D721Med (cell line): ENCODE measurements at places on chromosomes 4 and X.

- DNase-seq = no peak
Observed at GRCh38 chr4:152278505-152279233, 257.2 kb downstream of the FBXW7 start.

DNA sequence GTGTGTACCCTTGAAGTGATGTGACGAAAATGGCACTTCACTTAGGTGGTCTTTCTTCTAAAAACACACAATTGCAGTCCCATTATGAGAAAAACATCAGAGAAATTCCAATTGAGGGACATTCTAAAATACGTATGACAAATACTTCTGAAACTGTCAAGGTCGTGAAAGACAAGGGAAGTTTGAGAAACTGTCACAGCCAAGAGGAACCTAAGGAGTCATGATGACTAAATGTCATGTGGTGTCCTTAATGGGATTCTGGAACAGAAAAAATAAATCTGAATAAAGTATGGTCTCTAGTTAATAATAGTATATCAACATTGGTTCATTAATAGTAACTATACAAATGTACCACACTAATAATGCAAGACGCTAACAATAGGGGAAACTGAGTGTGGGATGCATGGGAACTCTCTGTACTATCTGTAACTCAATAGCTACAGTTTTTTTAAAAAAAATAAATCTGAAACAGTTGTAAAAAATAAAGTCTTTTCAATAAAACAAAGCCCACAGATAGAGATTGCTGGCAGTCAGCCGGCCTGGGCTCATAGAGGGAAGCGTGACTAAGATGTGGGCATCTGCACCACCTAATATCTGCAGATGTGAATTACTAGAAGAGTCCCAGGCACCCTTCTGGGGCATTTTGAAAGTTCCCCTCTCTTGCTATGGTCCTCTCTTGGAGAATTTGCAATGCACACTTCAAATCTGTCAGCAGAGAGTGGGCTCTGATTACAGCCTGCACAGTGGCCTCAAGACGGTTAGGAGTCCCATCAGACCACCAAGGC lies 47.6 kb downstream of the MID1IP1 start:
- DNase-seq = no peak

- DNase-seq = no peak
Observed at GRCh38 chr4:26140150-26140898, 180.5 kb upstream of the RBPJ start.

GRCh38 chrX:139126493-139126892 lies 404.0 kb upstream of the F9 start:
- no peak for DNase-seq

- no peak for DNase-seq
Observed at GRCh38 chr4:48722509-48723446, 57.3 kb downstream of the FRYL start.

DNA sequence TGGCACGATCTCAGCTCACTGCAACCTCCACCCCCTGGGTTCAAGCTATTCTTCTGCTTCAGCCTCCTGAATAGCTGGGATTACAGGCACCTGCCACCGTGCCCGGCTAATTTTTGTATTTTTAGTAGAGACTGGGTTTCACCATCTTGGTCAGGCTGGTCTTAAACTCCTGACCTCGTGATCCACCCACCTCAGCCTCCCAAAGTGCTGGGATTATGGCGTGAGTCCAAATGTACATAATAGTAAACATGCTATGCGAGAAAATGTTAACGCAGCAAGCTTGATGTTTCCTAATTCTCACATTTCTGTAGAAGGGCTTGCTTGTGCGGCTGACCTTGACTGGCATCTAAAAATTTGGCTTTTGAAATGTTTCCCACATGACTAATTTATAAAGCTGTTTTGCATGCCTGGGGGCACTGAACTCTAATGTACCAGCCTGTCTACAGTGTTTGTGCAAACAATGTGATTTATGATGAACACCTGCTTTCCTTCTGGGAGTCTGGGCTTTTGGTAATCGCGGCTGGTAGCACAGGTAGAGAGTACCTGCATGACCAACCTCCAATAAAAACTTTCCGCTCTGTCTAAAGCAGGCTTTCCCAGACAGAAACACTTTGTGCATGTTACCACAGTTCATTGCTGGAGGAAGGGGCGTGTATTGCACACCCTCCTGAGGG lies 216.8 kb downstream of the IL15 start:
- no peak for DNase-seq

GRCh38 chr4:113739197-113739596 lies 22.3 kb downstream of the CAMK2D start:
- no peak for DNase-seq

DNA sequence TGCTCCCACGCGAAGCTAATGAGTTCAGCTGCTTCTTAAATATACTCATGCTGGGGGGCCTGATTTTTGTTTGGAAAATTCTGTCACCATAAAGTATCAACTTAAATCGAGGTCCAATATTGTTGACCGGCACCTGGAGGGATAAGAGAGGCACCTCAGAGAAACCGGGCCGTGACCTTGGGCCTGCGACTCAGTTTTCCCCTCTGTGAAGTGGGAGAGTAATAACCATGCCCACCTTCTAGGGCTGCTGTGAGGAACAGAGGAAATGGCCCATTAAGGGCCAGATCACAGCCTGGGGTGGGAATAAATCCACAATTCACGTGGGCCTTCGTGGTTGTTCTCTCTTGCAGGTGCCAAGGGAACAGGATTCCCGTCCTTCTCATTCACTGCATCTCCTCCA lies 39.4 kb downstream of the ZBTB49 start:
- DNase-seq = no peak

- no peak for DNase-seq
Observed at GRCh38 chrX:32954125-32954524, 257.2 kb downstream of the DMD start.

GRCh38 chr4:26375551-26375950 lies 54.7 kb downstream of the RBPJ start:
- no peak for DNase-seq

GRCh38 chrX:109632906-109633504 lies 8.0 kb upstream of the KCNE5 start:
- no peak for DNase-seq

DNA sequence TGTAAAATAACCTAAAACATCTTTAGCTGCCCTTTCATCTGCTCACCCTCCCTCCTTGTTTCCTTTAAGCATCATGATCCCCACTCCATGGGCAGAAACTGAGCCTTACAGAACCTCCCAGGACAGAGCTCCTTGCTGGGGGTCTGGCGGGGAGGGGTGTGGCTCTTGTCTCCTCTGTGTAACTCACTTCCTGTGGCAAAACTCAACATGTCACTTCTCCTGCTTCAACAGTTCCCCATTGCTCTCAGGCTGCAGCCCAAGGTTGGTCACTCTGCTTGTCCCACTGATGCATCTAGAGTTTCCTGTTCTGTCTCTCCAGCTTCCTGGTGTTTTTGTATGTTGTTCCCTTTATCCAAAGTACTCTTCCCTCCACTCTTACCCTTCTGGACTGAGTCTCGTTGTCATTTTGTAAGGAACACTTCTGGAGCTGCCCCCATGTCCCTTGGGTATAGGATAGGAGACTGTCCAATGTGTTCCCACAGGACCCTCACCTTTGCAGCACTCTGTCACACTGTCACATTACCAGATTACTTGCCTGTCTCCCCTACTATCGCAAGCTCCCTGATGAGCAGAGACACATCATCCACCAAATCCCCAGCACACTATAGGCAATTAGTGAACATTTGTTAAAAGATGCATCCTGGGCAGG lies 19.6 kb downstream of the TMEM31 start:
- DNase-seq = no peak

DNA sequence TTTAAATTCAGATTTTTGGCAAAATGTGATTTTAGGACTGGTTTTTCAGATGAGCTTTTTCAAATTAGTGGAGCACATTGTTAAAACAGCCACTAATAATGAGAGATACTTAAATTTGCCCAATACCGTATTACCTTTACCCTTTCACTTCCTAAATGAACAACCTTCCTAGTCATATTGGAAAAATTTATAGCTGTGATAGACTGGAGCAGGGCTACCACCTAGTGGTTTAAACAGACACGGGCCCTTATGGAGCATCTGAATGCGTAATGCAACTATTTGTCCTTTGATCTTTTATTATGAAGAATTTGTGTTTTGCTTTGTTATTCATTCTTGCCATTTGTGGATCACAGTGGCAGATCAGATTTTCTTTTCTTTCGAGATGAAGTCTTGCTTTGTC lies 72.7 kb downstream of the KDM6A start:
- DNase-seq = no peak

- no peak for DNase-seq
Observed at GRCh38 chr4:137749466-137749865, 217.2 kb upstream of the PCDH18 start.

GRCh38 chr4:12200226-12200625 lies 771.5 kb upstream of the HS3ST1 start:
- DNase-seq = no peak

DNA sequence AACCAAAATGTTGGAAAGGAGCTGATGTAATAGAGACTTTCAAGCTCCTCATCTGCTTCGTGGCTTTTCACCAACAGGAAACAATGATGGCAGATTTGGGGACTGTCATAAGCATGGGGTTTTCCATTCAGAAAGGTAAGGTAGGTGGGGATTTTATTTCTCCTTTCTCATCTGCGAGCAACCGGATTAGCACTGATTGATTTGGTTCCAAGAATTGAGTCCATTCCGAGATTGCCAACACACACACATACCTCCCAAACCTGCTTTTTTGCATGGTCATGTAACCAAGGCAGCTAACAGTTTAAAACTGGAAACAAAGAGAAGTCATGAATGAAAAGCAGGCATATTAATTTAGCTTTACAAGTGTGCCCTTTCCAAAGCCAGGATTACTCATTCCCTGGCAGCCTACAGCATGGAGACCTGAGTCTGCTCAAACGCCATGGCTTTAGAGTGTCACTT lies 63.0 kb upstream of the LNX1 start:
- no peak for DNase-seq

DNA sequence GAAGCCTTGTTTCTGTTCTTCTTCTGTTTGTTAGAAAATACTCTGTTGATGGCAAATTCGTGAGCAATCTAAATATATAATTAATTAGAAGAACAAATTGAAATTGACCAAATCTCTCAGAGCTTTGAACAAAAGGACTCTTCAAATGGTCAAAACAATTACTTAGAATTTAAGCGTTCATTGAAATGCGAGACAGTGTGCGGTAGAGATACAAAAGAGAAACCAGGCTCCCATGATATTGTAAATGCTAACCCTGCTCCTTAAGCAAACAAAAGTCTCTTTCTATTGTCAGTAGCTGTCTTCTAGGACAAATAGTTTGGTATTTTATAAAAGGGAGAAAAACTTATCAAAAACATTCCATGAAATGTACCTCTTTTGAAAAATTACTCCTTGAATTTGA lies 453.4 kb upstream of the MAGEB2 start:
- no peak for DNase-seq

DNA sequence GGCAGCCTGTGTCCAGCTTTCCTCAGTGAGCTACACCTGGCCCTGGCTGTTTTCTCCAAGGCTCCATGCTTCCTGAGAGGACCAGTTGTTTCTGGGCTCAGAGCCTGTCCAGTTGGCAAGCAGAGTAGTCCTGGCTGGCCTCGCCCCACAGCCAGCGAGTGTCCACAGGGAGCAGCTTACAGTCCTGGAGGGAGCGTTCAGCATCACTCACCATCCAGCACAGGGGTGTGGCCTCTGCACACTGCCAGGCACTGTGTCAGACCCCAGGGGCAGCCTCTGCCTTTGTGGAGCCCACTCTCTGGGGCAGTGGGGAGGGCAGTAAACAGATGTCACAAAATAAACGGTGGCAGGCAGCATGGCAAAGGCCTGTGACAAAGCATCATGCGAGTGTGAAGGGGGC lies 23.9 kb downstream of the EVC start:
- DNase-seq = no peak

- DNase-seq = no peak
Observed at GRCh38 chr4:93573285-93573684, 255.3 kb upstream of the ATOH1 start.

GRCh38 chr4:153579410-153579809 lies 104.7 kb upstream of the TLR2 start:
- no peak for DNase-seq

DNA sequence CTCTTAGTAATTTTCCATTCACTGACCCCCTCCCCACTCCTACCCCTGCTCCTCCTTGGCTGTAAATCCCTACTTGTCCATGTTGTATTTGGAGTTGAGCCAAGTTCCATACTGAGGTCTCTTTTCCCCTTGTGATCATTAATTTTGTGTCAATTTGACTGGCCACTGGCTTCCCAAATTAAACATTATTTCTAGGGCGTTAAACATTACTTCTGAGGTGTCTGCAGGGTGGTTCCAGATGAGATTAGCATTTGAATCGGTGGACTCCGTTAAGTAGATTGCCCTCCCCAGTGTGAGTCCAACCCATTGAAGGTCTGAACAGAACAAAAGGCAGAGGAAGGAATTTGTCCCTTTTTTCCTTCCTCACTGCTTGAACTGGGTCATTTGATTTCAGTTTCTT lies 25.7 kb downstream of the SLC39A8 start:
- DNase-seq = no peak

DNA sequence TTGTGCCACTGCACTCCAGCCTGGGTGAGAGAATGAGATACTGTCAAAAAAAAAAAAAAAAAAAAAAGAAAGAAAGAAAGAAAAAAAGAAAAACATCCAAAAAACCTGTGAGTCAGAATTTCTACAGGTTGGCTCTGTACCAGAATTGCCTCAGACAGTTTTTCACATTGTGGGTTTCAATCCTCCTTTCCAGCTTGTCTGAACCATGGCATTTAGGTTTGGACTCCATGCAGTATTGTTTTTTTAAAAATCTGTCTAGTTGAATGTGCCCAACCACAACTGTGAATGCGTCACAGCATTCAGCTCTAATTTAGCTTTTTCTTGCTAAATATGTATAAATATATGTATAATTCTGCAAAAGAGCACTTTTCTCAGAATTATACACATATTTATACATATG lies 31.4 kb upstream of the ARSH start:
- no peak for DNase-seq

GRCh38 chrX:133594156-133594555 lies 178.9 kb upstream of the GPC4 start:
- no peak for DNase-seq

- DNase-seq = no peak
Observed at GRCh38 chrX:65502618-65503017, 32.0 kb downstream of the LAS1L start.

DNA sequence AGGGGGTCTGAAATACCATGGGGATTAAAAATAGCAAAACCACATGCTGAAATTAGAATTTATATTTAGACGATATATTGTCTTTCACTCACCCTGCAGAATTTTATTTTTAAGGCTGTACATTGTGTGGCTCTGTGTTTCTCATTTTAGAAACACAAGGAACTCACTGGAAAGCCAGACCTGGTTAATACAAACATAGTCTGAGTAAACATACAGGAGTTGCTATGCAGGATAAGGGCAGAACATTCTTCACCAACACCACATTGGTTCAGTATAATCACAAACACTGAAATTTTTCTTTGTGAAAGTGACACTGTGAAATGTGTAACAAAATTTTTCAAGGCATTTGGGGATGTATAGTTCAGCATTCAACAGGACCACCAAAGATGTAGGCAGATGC lies 115.5 kb downstream of the ARX start:
- DNase-seq = no peak

DNA sequence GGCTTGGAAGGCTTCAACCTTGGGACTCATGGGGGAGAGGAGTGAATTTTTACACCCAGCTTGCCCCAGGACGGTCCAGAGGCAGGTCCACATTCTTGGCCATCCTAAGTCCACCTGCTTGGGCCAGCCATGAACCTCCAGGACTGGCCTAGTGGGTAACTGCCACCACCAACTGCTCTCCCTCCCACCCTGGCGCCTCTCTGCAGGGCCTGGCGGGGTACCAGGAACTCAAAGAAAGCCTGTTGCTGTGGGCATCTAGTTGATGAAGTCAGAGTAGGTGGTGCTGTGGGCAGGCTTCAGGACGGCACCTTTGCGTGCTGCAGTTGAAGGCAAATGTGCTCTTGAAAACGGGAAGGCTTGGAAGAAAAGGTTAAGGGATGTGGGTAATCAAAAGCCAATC lies 12.0 kb downstream of the BCOR start:
- DNase-seq = no peak
